ENCODE measurements at places on chromosomes 2 and 18. TPM values are rescaled to one million over a fixed set of nuclear protein-coding genes. Genes with fewer than 3 reads are reported as not detected.

DNA sequence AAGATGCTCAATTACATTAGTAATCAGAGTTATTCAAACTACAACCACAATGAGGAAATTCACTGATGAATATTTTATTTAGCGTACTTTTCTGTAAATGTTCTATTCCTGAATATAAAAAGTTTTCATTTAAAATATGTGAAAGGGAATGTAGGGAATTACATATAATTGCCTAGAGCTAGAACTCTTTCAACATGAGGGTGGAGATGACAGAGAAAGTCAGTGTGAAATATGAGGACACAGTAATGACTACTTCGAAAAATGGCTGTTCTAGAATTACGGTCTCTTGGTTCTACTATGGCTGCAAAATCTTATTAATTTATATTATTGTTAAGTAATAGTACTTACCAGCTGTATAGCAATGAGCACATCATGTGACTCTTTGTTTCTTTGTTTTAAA, 1647.4 kb upstream of the PIK3C3 start:
- no peaks in the 10 kb centered on the region for H3K36me3 ChIP-seq
- H3K27ac ChIP-seq, result no peak overlapping the region
- no peak overlapping the region for H3K4me3 ChIP-seq
- H3K4me1 ChIP-seq, result no peaks in the 10 kb centered on the region
- H3K27me3 ChIP-seq, result no peaks in the 10 kb centered on the region

GRCh38 chr2:144607099-144607498, 87.2 kb upstream of the ZEB2 start:
- H3K36me3 ChIP-seq, result no peaks in the 10 kb centered on the region
- no peaks in the 10 kb centered on the region for H3K4me1 ChIP-seq
- no peak for DNase-seq
- no peak overlapping the region for H3K4me3 ChIP-seq
- H3K27me3 ChIP-seq, result peaks cover 28% of the 10 kb centered on the region

- H3K27me3 ChIP-seq, result peaks cover 41% of the 10 kb centered on the region
- H3K27ac ChIP-seq, result no peak overlapping the region
Observed at GRCh38 chr2:60530660-60531281, 22.7 kb downstream of the BCL11A start.

DNA sequence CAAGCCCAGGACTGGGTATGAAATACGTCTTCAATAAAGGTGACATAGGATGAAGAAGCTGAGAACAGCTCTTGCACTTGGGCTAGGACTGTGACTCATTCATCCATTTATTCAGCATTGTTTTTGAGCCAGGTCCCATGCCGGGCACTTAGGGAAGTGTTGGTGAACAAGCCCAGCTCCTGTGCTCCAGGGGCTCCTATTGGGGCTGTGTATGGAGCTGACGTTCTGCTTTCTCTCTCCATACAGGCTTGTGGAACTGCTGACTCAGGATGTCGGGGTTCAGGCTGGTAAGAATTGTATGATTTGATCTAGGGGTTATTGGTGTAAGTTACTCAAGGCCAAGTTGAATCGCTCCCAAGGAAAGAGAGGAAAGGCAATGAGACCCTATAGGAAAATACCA, 24.0 kb downstream of the MYO7B start:
- no peak overlapping the region for H3K27ac ChIP-seq
- H3K4me3 ChIP-seq, result no peak overlapping the region
- DNase-seq, result no peak
- H3K27me3 ChIP-seq, result peaks cover 83% of the 10 kb centered on the region
- peaks cover 20% of the 10 kb centered on the region for H3K4me1 ChIP-seq
- H3K36me3 ChIP-seq, result peaks cover 13% of the 10 kb centered on the region

- no peaks in the 10 kb centered on the region for H3K27me3 ChIP-seq
- no peak overlapping the region for H3K27ac ChIP-seq
- no peak overlapping the region for H3K4me3 ChIP-seq
Observed at GRCh38 chr2:101657787-101658186, 39.7 kb upstream of the MAP4K4 start.

Gene FKBP1B
- 5.5 TPM for total RNA-seq

- DNase-seq, result no peak
- H3K27ac ChIP-seq, result no peak overlapping the region
- H3K27me3 ChIP-seq, result peaks cover 36% of the 10 kb centered on the region
- peaks cover 15% of the 10 kb centered on the region for H3K4me1 ChIP-seq
Observed at GRCh38 chr2:127022817-127023216, 84.1 kb downstream of the BIN1 start.

DNA sequence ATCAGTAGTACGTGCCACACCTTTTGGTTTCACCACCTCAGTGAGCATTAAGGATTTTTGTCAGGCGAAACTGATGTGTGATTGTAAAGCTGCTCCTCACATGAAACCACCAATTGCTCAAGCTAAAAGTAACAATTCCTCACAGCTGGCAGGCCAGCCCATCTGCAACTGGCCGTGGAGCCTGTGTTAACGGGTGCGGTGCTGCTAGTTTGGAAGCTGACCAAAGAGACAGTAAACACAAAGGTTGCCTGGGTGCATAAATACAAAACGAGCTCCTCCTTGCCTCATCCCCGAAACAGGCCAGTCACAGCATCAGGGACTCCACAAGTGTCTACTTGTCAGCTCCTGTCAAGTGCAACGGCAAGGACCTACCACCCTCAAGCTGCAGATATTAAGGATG, 32.0 kb downstream of the LGALSL start:
- H3K4me3 ChIP-seq, result no peak overlapping the region
- no peaks in the 10 kb centered on the region for H3K36me3 ChIP-seq
- peaks cover 29% of the 10 kb centered on the region for H3K4me1 ChIP-seq
- no peak overlapping the region for H3K27ac ChIP-seq

GRCh38 chr2:119402645-119403560, 28.8 kb upstream of the TMEM37 start:
- H3K27ac ChIP-seq, result no peak overlapping the region
- H3K36me3 ChIP-seq, result no peaks in the 10 kb centered on the region
- no peak overlapping the region for H3K4me3 ChIP-seq
- peaks cover 4% of the 10 kb centered on the region for H3K27me3 ChIP-seq
- no peaks in the 10 kb centered on the region for H3K4me1 ChIP-seq

Gene CD8A
- total RNA-seq, result 4.1 TPM

DNA sequence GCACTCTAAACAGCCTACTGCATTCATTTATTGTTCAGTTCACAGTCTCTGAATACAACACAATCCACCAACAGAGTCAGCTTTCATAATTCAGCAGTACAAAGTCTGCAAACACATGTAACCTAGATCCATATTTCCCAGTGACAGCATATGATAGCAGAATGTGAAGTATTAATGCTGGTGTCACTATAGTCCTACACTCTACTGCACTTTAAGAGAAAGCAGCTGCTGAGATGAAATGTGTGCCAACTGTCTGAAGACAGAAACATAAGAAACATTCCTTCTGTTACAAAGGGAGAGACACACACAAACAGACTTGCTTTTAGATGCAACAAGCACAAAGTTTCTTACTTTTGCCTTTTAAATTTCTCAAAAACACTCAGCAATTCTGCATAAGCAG, 441.8 kb downstream of the ZEB2 start:
- no peak overlapping the region for H3K27ac ChIP-seq
- no peaks in the 10 kb centered on the region for H3K4me1 ChIP-seq
- no peak for DNase-seq
- no peaks in the 10 kb centered on the region for H3K27me3 ChIP-seq
- H3K36me3 ChIP-seq, result peaks cover 7% of the 10 kb centered on the region

Gene LIPG
- total RNA-seq, result not detected

Gene SMYD1
- total RNA-seq, result not detected

- DNase-seq, result no peak
- H3K27ac ChIP-seq, result no peak overlapping the region
- no peaks in the 10 kb centered on the region for H3K27me3 ChIP-seq
- no peaks in the 10 kb centered on the region for H3K36me3 ChIP-seq
- H3K4me3 ChIP-seq, result no peak overlapping the region
- no peaks in the 10 kb centered on the region for H3K4me1 ChIP-seq
Observed at GRCh38 chr2:141341444-141341843, 789.4 kb downstream of the LRP1B start.

DNA sequence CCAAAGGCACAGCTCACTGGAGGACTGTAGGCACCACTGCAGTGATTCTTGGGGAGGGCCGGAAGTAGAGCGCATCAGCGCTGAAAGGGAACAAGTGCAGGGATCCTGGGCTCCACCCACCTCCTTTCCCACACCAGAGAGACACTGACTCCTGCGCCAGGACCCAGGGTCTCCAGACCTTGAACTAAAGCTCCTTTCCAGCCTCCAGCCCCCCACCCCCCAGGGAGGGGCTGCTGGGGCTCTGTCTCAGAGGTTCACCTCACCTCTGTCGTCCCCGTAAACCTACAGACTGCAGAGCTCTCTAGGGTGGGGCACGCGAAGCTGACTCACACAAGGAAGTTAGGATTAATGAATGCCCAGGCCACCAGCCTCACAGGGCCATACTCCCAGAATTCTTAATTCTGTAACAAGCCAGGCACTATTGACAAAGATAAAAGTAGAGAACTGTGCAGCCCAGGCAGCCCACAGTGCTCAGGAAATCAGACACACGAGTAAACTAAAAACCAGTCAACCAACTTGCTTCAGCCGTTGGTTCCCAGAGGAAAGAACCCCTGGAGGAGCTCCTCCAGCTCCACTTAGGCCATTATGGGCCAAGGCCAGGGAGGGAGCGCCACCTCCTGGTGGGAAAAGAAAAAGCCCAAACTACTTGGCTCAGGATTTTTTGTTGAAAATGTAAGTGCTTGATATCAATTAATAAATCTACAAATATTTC, 45.1 kb upstream of the ACAA2 start:
- H3K4me3 ChIP-seq, result no peak overlapping the region
- H3K27me3 ChIP-seq, result no peaks in the 10 kb centered on the region
- H3K27ac ChIP-seq, result no peak overlapping the region
- peak; percentile 65 for DNase-seq
- H3K4me1 ChIP-seq, result no peaks in the 10 kb centered on the region
- no peaks in the 10 kb centered on the region for H3K36me3 ChIP-seq

GRCh38 chr2:27087823-27088410, 1.3 kb downstream of the KHK start:
- H3K4me1 ChIP-seq, result peaks cover 32% of the 10 kb centered on the region
- no peak overlapping the region for H3K4me3 ChIP-seq
- H3K27ac ChIP-seq, result no peak overlapping the region
- DNase-seq, result no peak
- H3K36me3 ChIP-seq, result no peaks in the 10 kb centered on the region

Gene RGPD3
- total RNA-seq, result 0.05 TPM

DNA sequence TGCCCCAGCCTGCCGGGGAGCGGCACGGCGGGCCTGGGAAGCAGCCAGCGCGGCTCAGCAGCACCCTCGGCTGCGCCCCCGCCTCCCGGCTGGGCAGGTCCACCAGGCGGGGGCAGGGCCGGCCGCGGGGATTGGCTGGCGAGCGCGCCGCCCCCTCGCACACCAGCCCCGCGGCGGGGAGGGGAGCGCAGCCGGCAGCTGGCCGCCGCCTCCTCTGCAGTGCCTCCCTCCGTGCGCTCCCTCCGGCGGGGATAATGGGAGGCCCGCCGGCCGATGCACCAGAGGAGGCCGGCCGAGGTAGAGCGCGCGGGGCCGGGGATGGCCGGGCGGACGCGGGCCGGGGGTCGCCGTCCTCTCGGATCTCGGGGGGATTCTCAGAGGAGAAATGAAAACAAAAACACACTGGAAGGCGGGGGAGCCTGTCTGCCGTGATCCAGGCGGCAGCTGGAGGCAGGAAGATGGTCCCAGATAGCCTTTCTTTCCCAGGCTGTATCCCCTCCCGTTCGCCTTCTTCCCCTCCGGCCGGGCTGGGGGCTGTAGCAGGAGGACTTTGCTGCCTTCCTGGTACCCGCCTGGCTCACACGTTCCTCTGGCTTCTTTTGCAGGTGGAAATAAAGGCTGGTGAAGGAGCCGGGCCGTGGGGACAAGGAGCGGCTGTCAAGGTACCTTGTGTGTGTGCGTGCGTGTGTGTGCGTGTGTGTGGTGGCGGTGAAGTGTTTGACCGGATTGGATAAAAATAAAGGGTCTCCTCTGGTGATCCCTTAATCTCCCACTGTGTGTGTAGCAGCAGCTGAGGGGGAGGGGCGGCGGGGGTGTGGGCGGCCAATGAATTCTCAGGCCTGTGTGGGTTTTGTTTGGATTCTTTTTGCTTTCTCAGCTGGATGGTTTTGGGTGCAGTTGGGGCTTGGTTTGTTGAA, 18.1 kb downstream of the TET3 start:
- peak overlapping the region; percentile 77 for H3K4me3 ChIP-seq
- H3K4me1 ChIP-seq, result peaks cover 37% of the 10 kb centered on the region
- DNase-seq, result peak; percentile 80
- H3K27ac ChIP-seq, result no peak overlapping the region
- peaks cover 6% of the 10 kb centered on the region for H3K36me3 ChIP-seq

Gene NPPC
- total RNA-seq, result not detected

DNA sequence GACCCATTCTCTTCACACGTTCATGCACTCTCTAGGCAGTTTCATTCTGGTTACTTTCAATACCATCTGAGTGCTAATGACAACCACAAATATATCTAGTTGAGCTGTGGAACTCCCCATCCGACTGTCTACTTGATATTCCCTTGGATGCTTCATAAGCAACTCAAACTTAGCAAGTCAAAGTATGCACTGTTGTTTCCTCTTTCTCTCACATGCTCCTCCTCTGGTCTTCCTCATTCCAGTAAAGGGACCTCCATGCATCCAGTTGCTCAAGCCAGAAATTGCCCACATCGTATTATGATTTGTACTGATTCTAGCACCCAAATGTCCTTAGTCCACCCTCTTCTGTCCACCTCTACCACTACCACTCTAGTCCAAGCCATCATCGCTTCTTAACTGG, 22.3 kb downstream of the SEMA4F start:
- peaks cover 9% of the 10 kb centered on the region for H3K36me3 ChIP-seq
- no peak overlapping the region for H3K27ac ChIP-seq
- no peak overlapping the region for H3K4me3 ChIP-seq

GRCh38 chr2:187037310-187037709, 188.3 kb upstream of the ZSWIM2 start:
- no peaks in the 10 kb centered on the region for H3K27me3 ChIP-seq
- no peaks in the 10 kb centered on the region for H3K4me1 ChIP-seq
- DNase-seq, result no peak
- H3K27ac ChIP-seq, result no peak overlapping the region

Gene REV1
- 27.9 TPM for total RNA-seq

- H3K4me1 ChIP-seq, result peaks cover 49% of the 10 kb centered on the region
- peak overlapping the region; percentile 96 for H3K4me3 ChIP-seq
- H3K27ac ChIP-seq, result peak overlapping the region; percentile 89
Observed at GRCh38 chr2:61016392-61017002, 1.0 kb upstream of the PEX13 start.

DNA sequence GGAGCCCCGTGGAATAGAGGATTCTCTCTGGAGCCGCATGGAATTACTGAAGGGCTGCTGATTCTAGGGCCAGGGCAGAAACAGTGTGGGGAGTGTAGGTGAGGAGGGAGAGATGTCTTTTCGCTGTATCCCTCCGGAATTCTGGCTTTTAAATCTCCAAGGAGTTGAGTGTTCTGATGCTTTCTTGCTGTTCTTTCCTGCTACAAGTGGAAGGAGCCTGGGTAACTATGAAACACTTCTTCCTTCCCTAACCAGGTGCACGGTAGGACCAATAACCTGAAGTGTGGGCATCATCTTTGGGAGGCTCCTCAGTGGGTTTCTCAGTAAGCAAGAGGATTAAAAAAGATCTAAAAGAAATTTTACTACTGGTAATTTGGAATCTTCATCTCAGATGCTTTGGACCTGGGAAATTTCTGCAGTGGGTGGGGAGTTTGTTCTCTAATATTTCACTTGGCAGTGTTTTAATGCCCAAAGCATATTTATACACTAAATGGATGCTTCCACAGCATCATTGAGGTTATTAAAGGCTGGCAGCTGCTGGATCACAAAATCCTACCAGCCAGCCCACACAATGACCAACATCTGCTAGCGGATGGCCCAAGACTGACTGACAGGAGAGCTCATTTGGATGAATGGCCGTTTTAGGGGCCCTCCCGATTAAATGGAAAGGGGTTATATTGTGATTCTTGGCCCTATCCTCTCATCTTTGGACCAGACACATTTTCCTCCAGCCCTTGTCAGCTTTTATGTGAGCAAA, 2.1 kb downstream of the EML6 start:
- H3K27me3 ChIP-seq, result peaks cover 44% of the 10 kb centered on the region
- peaks cover 26% of the 10 kb centered on the region for H3K4me1 ChIP-seq
- no peaks in the 10 kb centered on the region for H3K36me3 ChIP-seq

Gene CYP27A1
- not detected for total RNA-seq

Gene TMEM198
- total RNA-seq, result 1.0 TPM

Gene CD207
- total RNA-seq, result not detected
